ENCODE measurements at places on chromosomes 1 and 21. TPM values are rescaled to one million over a fixed set of nuclear protein-coding genes. Genes with fewer than 3 reads are reported as not detected.

- H3K4me1 ChIP-seq: no peaks in the 10 kb centered on the region
- DNase-seq: peak; percentile 22
- H3K27me3 ChIP-seq: no peaks in the 10 kb centered on the region
- H3K27ac ChIP-seq: no peak overlapping the region
These were observed 14.9 kb downstream of the TTC34 start for GRCh38 chr1:2786329-2787162.

DNA sequence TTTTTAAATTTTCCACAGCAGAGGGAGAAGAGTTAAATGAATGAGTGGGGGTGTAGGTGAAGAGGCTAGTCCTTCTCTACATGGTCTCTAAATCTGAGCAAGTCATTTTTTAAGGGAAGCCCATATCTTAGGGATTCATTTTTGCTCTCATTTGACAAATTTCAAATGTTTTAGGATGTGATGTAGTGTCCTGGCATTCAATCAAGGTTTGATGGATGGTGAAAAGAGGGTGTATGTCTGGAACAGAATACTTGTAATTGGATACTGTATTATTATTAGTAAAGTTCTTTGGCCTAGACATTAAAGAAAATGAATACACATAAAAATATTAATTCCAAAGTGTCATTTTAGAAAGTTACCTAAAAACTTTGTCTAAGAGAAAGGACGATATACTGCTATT, 167.8 kb upstream of the PTBP2 start:
- no peaks in the 10 kb centered on the region for H3K27me3 ChIP-seq
- H3K4me3 ChIP-seq: no peak overlapping the region
- DNase-seq: no peak
- no peaks in the 10 kb centered on the region for H3K4me1 ChIP-seq
- H3K27ac ChIP-seq: no peak overlapping the region
- no peaks in the 10 kb centered on the region for H3K36me3 ChIP-seq

DNA sequence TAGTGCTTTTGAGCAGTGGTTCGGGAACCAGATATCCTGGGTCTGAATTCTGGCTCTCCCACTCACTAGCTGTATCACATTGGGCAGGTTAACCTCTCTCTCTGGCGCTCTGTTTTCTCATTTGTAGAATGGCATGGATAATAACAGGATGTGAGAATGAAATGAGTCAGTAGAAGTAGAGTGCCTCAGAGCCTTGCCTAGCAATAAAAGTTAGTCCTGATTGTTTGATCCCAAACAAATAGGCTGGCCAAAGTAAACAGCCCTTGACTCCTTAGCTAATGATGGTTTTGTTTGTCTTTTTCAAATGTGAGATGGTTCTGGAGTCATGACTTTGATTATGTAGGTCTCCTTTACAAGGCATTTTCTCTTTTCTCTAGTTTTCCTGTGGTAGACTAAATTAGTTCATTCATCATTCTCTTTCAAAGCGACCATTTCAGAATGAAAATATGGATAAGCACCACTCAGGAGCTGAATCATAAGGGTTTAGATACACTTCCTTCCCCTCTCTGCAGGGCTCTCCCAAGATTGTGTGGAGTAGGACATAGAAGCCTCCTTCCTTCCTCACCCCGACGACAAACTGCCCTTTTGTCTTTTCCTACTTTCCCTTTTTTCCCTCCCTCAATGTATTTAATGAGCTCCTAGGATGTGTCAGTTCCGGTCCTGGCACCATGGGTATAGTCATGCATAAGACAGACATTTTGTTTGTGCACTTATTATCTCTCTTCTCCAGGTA, 23.1 kb downstream of the KIAA0040 start:
- DNase-seq: no peak
- peaks cover 26% of the 10 kb centered on the region for H3K4me1 ChIP-seq
- no peak overlapping the region for H3K27ac ChIP-seq
- peaks cover 24% of the 10 kb centered on the region for H3K36me3 ChIP-seq

CA6 gene
- total RNA-seq: not detected

DNA sequence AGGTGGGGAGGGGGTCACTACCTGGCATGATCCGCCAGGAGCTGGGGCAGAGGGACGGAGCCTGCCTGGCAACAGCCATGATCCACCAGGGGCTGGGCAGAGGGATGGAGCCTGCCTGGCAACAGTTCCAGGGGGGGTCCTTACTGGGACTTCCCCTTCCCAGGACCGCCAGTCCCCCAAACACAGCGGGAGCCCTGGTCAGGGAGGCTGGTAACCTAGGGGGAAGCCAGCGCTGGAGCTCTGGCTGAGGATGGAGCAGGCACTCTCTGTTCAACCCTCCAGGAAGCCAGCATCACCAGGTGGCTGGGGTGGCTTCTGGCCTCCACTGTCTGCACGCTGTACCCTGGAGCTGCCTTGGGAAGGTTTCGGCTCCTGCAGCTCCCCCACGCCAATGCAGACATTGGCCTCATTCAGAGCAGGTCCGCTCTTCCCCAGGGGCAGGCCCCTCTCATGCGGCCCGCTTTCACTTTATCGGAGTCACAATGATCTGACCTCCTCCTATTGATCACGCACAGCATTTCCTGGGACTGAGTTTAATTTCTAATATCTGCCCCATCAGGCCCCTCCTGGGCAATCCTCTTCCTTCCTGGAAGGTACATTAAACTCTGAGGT, 68.4 kb upstream of the ABCG1 start:
- H3K36me3 ChIP-seq: no peaks in the 10 kb centered on the region
- DNase-seq: no peak
- no peak overlapping the region for H3K4me3 ChIP-seq

SRGAP2 gene
- 43.8 TPM for total RNA-seq

RWDD3 gene
- 4.6 TPM for total RNA-seq

CAMK2N1 gene
- 63.9 TPM for total RNA-seq

DNA sequence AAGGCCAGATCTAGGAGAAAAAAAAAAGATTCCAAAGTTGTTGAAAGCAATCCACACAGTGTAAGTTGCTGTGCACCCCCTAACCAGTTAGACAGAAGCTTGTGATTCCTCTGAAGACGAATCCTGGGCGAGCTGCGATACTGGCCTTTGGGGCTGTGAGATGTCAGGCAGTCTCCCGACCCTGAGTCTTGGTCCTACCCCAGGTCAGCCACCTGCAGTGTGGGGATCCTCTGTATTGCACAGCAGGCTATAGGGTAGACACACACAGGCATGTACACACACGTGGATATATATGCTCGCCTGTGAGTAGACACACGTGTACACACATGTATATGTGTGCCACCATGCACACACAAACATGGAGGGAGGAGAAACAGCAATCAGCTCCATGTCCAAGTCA, 12.9 kb downstream of the ACTRT2 start:
- peaks cover 3% of the 10 kb centered on the region for H3K27me3 ChIP-seq
- no peaks in the 10 kb centered on the region for H3K4me1 ChIP-seq
- no peak for DNase-seq
- no peaks in the 10 kb centered on the region for H3K36me3 ChIP-seq

- no peak overlapping the region for H3K4me3 ChIP-seq
- no peak overlapping the region for H3K27ac ChIP-seq
These were observed 9.1 kb upstream of the THEM5 start for GRCh38 chr1:151862604-151863003.

DNA sequence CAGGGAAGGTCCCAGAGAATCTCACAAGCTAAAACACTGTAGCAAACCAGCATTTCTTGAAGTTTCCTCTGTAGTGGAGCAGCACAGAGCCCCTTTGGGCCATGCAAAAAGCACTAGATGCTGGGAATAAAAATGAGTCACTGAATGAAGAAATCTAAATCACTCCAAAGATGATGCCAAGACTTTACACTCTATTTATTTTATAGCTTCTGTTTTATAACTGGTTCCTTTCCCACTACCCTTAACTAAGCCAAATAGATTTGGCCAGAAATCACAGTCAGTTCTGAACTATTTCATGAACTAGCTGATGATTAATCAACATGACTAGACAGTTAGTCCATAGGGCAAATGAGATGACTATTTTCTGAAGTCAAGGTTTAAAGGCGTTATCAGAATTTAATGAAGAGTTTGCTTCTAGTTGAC, 89.5 kb downstream of the SCMH1 start:
- no peak overlapping the region for H3K4me3 ChIP-seq
- no peaks in the 10 kb centered on the region for H3K27me3 ChIP-seq
- no peak for DNase-seq
- H3K4me1 ChIP-seq: peaks cover 6% of the 10 kb centered on the region

GRCh38 chr1:214010197-214010573, 22.4 kb downstream of the PROX1 start:
- H3K27ac ChIP-seq: no peak overlapping the region
- no peaks in the 10 kb centered on the region for H3K27me3 ChIP-seq
- H3K36me3 ChIP-seq: no peaks in the 10 kb centered on the region
- no peaks in the 10 kb centered on the region for H3K4me1 ChIP-seq

NBL1 gene
- 74.6 TPM for total RNA-seq

MOV10 gene
- 26.5 TPM for total RNA-seq

GRCh38 chr1:145837656-145838055, 7.8 kb upstream of the NUDT17 start:
- H3K36me3 ChIP-seq: peaks cover 98% of the 10 kb centered on the region
- no peaks in the 10 kb centered on the region for H3K4me1 ChIP-seq
- H3K4me3 ChIP-seq: no peak overlapping the region
- H3K27me3 ChIP-seq: no peaks in the 10 kb centered on the region
- H3K27ac ChIP-seq: no peak overlapping the region
- no peak for DNase-seq

SMCP gene
- total RNA-seq: not detected

DNA sequence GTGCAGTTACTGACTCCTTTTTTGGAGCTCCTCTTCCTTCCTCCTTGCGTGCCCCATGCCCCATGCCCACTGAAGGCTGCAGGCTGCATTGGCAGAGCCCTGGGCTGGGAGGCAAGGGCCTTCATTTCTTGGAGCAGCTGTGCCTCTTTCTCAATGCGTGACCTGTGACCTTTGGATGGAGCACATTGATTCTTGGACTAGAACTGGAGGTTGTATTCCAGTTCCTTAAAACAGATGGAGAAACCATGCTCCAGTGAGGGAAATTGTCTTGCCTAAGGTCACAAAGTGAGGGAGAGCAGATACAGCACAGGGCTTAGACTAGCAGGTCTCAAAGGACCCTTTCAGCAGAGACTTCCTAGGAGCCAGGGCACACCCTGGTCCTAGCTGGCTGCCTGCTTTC, 9.0 kb downstream of the TMEM269 start:
- no peak overlapping the region for H3K4me3 ChIP-seq
- no peaks in the 10 kb centered on the region for H3K4me1 ChIP-seq
- no peaks in the 10 kb centered on the region for H3K27me3 ChIP-seq
- DNase-seq: no peak
- H3K27ac ChIP-seq: no peak overlapping the region
- no peaks in the 10 kb centered on the region for H3K36me3 ChIP-seq

SPRR2G gene
- not detected for total RNA-seq

SLC45A3 gene
- 3.1 TPM for total RNA-seq

DNA sequence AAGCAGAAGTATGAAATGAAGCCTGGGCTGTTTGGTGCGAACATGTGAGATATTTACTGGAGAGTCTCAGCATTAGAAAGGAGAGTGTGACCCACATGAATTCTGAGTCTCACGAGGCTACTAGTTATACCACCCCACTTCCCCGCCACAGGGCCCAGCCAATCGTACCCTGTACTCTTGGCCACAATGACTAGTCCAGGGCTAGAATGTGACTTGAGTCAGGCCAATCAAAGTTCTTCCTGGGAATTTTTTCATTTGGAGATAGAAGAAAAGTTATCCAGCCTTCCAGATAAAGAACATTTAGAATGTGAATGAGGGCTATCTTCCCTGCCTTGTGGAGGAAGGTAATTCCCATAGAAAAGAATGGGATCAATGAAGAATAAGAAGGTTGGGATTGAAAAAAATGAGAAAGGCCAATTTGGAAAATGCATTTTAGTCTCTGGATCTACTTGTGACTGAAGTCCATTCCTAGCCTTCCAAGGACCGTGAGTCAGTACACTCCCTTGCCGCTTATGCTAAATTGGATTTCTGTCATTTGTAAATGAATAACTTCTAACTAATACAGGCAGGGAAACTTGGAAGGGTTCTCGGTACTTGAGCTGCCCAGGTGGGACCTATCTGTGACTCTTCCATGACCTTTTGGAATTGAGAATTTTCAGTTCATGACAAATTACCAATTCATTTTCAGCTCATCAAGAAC, 12.3 kb upstream of the RIMKLA start:
- peak; percentile 28 for DNase-seq
- no peak overlapping the region for H3K4me3 ChIP-seq
- H3K27me3 ChIP-seq: no peaks in the 10 kb centered on the region
- H3K4me1 ChIP-seq: peaks cover 6% of the 10 kb centered on the region
- H3K36me3 ChIP-seq: no peaks in the 10 kb centered on the region

- no peaks in the 10 kb centered on the region for H3K4me1 ChIP-seq
- no peaks in the 10 kb centered on the region for H3K27me3 ChIP-seq
- no peak overlapping the region for H3K4me3 ChIP-seq
- H3K36me3 ChIP-seq: no peaks in the 10 kb centered on the region
- no peak for DNase-seq
- H3K27ac ChIP-seq: no peak overlapping the region
These were observed 41.5 kb upstream of the TSNAX start for GRCh38 chr1:231487019-231487418.

DNA sequence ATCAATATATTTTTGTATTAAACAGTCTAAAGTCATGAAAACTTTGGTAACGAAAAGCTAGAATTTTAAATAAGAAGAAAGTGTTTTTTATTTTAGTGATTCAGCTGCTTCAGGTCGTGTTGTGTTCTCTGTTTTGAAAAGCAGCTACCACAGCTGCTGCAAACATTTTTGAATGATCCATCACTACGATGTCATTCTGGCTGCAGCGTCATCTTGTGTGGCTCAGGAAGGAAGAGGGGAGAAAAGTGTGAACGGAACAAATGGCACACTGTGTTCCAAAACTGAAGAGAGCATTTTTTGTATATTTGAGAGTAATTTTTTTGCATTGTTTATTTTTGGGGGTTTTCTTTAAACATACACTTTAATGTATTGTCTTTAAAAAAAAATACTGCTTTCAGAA, 323.0 kb upstream of the ADGRL2 start:
- H3K4me3 ChIP-seq: peak overlapping the region; percentile 36
- no peaks in the 10 kb centered on the region for H3K27me3 ChIP-seq
- no peaks in the 10 kb centered on the region for H3K36me3 ChIP-seq
- H3K4me1 ChIP-seq: peaks cover 5% of the 10 kb centered on the region
- no peak for DNase-seq

OR2AK2 gene
- total RNA-seq: not detected

GRCh38 chr1:93442741-93443140, 5.2 kb upstream of the FNBP1L start:
- no peak for DNase-seq
- no peaks in the 10 kb centered on the region for H3K36me3 ChIP-seq
- H3K4me1 ChIP-seq: no peaks in the 10 kb centered on the region
- H3K27me3 ChIP-seq: no peaks in the 10 kb centered on the region
- no peak overlapping the region for H3K27ac ChIP-seq

C1orf141 gene
- 0.61 TPM for total RNA-seq

MROH9 gene
- total RNA-seq: 2.1 TPM
